ENCODE measurements at places on chromosomes 2 and 18.

DNA sequence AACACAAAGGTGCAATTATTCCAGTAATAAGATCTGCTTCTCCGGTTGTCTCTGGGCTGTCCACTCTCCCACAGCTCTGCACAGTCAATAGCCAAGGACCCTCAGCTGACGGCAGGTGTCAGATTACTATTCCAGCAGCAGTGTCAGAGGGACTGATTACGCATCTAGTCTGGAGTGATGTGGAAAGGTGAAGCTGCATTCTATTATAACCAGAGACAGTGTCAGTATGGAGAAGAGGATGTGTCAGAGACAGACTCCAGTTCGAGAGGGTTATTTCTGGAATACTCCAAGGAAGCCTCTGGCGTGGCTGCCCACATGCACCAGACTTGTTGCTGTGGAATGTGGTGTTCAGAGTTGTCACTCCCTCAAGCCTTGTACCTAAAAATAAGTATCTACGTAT is 163.6 kb upstream of the TMEM200C start:
- DNase-seq: no peak

DNA sequence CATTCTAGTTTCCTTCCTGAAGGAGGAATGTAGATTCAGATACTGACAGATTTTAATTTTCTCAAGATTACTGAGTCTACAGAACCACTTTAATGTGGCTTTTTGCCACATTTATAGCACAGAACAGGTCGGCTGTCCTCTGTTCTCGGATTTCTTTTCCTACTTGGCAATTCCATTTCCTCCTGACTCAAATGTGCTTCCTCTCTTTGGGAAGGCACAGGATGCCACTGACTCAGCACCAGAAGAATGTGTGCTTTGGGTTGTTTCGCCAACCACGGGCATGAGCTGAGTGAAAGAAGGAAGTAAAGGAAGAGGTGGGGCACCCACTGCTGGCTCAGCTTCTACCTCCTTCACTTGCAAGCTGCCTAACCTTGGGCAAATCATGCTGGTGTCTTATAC is 970.6 kb upstream of the ACVR2A start:
- peak; percentile 19 for DNase-seq

GRCh38 chr2:173226899-173227698 is 127.6 kb upstream of the CDCA7 start:
- no peak for DNase-seq

GRCh38 chr2:47641366-47641765 is 141.6 kb upstream of the MSH6 start:
- no peak for DNase-seq

- no peak for DNase-seq
Measured at GRCh38 chr2:44944952-44945612, 3.6 kb downstream of the SIX3 start.

DNA sequence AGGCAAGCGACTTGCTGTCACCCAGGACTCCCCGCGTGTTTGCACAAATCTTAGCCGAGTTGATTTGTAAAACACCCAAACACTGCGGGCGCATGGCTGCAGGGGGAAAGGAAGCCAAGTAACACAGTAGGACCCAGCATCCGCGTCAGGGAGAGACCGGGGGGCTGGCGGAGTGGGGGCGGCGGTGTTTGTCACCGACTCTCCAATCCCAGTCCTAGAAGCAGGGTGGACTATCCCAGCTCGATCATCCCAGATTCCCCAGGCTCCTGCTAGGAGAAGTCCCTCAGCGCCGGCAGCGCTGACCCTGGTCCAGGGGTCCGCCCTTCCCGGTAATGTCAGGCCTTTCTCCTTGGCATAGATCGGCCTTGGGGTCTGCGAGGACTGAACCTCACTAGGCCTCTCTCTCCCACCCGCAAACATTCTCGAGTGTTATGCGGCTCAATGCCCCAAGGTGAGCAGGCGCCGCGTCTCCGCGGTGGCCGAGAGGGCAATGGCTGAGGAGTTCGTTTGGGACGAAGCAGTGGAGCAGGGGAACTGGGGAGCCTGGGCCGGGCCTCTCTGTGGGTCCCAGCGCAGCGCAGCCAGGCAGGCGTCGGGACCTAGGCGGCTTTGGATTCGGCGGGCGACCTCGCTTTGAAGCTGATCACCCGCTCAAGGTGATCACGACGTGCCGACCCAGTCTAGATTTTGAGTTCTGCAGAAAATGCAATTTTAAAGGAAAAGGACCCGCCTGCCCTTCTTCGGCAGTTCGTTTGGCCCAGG is 1.5 kb upstream of the GDF7 start:
- no peak for DNase-seq

- DNase-seq: no peak
Measured at GRCh38 chr2:205637320-205637602, 45.0 kb upstream of the NRP2 start.

GRCh38 chr2:203822240-203822639 is 45.3 kb upstream of the CTLA4 start:
- no peak for DNase-seq

DNA sequence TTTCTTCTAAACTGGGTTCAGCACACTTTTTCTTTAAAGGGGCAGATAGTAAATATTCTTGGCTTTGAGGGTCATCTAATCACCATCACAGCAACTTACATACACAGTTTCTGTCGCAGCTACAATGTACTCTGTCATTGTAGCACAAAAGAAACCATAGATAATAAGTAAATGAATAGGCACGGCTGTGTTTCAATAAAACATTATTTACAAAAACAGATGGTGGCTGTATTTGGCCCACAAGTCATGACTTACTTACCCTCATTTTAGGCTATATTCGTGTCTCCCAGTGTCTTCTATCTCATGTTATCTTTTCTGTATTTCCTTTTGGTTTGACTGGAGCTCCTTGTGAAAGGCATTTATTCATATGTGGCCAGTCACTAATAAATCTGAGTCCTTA is 168.3 kb downstream of the MAP2 start:
- DNase-seq: no peak

- DNase-seq: no peak
Measured at GRCh38 chr2:97741686-97742085, 28.3 kb downstream of the ZAP70 start.

- DNase-seq: no peak
Measured at GRCh38 chr2:45622336-45623075, 11.4 kb upstream of the SRBD1 start.

DNA sequence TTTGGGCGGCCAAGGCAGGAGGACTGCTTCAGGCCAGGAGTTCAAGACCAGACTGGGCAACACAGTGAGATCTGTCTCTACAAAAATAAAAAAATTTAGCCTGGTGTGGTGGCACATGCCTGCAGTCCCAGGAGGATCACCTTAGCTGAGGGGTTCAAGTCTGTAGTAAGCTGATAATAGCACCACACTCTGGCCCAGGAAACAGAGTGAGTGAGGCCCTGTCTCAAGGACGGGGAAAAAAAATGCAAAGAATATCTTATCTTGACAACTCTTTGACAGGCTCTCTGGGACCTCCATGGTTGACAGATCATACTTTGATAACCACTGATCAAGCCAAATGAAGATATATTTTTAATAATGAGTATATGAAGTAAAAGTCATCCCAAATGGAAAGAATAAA is 22.7 kb downstream of the USP34 start:
- no peak for DNase-seq

DNA sequence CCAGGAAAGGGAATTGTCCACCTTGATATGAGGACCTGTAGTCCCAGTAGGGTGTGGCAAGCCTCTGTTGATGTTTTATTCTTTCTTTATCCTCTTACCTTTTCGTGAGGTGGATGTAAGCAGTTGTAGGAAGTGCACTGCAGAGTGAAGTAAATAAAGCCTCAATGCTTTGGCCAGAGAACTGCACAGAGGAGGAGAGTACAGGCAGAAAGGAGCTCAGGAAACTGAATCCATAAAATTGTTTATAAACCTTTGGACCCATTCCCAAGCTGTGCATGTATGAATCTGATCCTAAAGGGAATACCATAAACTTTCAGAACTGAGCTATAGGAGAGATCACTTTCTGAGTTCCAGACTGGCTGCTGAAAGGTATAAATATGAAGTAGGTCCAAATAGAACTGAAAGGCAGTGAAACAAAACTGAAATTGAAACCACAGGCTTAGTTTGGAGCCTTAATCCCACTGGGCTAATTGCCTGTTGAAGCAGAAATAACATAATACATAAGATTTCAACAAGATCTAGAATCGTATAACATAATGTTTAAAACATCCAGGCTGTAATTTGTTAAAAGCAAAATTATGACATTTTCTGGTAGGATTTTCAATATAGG is 17.9 kb upstream of the SLC9A4 start:
- DNase-seq: no peak

DNA sequence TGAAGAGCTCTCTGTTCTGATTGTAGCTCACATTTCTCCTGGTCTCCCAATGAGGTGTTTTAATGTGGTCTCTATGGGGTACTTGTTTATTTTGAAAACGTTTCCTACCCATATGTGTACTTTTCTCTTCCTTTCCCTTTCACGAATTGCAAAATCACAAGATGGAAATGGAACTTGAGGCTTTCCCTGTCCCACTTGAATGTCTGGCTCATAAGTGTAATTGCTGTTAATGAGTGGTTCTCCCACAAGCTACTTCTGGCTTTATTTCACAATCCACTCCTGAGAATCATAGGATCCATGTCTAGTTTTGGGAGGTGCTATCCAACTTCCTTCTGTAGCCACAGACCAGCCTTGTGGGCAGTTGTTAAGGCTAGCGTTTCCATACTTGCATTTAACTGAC is 81.1 kb upstream of the CAVIN2 start:
- DNase-seq: peak; percentile 93

DNA sequence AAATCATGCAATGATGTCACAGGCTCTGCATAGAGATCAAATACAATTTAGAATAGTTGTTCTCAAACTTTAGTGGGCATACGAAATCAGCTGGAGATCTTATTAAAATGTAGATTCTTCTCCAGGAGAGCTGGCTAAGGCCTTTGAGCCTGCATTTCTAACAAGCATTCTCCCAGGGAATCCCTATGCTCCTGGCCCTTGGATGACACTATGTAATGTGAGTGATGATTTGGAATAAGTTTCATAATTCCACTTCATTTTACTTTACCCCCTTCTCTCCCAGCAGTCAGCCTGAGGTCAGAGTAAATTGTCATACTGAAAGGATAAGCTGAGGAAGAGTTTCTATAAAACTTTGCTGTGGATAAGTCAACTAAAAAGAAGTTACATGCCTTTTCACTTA is 189.1 kb downstream of the UBE2E3 start:
- no peak for DNase-seq

DNA sequence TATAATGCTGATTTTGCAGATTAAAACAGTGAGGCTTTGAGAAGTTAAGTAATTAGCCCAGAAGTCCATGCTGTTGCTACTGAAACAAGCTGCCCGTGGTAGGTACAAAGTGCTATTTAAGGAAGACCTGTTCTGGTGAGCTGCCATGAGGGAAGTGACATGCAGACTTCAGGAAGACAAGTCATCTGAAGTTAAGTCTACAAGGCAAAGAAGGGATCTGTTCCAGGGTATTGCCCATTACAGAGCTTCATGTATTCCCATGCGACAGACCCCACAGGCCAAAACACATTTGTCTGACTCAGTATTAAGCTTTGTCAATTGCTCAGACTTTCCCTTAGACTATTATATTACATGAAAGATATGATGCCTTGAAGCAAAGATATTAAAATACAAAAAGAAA is 520.8 kb downstream of the FBXO15 start:
- DNase-seq: no peak

DNA sequence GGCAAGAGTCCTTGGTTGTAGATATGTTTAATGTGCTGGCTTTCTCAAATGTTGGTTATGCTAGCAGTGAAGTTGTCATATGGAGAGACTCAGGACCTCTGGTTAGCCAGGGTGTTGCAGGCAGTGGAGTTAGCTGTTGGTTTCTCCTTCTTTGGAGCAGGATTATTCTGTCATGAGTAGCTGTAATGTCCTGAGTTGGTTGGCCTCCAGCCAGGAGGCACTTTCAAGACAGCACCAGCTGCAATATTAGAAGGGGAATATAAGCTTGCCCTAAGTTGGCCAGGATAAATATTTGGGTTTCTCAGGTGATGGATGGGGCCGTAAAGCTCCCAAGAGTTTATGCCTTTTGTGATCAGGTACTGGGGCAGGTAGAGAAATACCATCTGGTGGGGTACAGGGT is 65.5 kb downstream of the MSTN start:
- no peak for DNase-seq
